ENCODE measurements at places on chromosomes 6 and 20.

DNA sequence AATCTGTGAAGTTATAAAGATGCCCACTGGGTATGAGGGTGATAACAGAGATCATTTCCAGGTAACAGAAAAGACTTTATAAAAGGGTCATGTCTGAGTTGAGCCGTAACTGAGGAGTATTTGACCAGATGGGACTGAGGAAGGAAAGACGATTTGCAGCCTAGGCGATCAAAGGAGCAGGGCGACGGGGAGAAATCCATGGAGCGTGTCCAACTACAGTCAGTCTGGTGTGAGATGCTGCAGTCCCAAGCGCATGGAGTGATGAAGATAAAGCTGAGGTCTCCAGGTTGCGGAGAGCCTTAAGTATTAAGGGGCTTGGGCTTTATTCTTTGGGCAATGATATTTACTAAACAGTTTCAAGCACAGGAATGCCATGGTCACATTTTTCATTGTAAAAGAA is 166.7 kb downstream of the PRKN start:
- no peak for DNase-seq

DNA sequence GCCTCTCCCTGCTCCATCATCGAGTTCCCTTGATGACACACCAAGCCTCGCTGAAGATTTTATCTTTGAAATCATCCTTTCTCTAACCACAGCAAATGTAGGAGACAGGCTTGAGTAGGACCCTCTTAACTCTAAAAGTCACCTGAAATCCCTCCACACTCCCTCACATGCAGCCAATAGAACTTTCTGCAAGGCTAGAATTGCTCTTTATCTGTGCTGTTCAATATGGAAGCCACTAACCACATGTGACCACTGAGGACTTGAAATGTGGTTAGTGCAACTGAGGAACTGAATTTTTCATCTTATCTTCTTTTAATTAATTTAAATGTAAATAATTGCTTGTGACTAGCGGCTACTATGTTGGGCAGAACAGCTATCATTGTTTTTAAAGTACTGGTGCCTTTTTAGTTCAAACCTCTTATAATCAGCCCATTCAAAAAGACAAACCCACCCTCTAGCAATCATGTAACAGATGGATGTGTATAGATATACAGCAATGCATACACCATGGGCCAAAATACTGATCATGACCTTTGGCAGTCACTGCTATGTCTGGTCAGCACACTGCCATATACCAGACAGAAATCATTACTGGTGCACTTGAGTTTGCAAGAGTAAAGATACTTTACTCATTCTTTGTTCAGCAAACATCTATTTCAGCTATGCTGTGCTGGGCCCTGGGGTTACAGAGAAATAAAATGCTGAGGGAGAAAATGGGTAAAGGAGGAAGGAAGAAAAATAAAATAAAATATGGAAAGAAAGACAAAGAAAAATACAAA is 50.0 kb downstream of the GFOD1 start:
- no peak for DNase-seq

- DNase-seq, result no peak
These were observed 15.3 kb downstream of the TLDC2 start for GRCh38 chr20:36891211-36891610.

GRCh38 chr20:517221-517620 is 26.4 kb downstream of the CSNK2A1 start:
- DNase-seq, result no peak

GRCh38 chr20:48034751-48035150 is 249.5 kb upstream of the SULF2 start:
- no peak for DNase-seq

GRCh38 chr6:27297857-27298730 is 14.0 kb downstream of the POM121L2 start:
- no peak for DNase-seq

Measured in activated CD4-positive, alpha-beta memory T cell treated with anti-CD3 and anti-CD28 coated beads, Interleukin-2, amount 10 ng/mL, durations not matched to agents 7 days and 5 days (primary cell).